ENCODE measurements at places on chromosomes 4 and X.

- DNase-seq, result no peak
These were observed 94.2 kb downstream of the AASDH start for GRCh38 chr4:56293121-56293520.

DNA sequence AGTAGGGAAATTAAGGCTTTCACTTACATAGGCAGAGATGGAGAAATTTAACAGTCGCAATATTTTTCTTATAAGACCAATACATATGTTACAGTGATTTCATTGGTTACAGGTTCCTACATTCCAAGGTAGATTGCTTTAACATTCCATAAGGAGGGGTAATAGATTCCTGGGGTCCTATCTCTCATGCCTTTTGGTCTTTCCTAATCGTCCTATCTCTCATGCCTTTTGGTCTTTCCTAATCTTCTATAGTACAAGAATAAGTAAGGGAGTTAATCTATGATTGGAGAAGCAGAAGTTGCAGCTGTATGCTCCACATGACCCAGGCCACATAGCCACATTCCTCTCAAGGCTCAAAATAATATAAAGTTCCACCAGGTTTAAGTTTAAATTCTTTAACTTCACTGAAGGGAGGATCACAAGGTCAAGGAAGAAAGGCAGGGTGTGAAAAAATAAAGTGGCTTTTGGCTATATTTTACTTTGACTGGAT is 285.0 kb upstream of the BOD1L1 start:
- DNase-seq, result no peak

- DNase-seq, result no peak
These were observed 2120.5 kb downstream of the PCDH7 start for GRCh38 chr4:32840461-32841189.

DNA sequence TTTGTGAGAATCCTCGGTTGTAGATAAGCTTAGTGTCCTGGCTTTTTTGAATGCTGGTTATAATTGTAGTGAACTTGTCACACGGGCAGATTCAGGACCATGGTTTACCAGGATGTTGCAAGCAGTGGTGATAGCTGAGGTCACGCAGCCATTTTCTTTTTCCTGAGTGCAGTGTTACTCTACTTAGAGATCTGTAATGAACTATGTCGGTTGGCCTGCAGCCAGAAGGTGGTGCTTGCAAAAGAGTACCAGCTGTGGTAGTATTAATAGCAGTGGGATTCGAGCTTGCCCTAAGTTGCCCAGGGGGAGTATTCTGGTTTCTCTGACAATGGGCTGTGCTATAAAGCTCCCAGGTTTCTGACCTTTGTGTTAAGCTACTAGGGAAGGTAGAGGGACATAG is 368.9 kb downstream of the SLITRK2 start:
- no peak for DNase-seq

DNA sequence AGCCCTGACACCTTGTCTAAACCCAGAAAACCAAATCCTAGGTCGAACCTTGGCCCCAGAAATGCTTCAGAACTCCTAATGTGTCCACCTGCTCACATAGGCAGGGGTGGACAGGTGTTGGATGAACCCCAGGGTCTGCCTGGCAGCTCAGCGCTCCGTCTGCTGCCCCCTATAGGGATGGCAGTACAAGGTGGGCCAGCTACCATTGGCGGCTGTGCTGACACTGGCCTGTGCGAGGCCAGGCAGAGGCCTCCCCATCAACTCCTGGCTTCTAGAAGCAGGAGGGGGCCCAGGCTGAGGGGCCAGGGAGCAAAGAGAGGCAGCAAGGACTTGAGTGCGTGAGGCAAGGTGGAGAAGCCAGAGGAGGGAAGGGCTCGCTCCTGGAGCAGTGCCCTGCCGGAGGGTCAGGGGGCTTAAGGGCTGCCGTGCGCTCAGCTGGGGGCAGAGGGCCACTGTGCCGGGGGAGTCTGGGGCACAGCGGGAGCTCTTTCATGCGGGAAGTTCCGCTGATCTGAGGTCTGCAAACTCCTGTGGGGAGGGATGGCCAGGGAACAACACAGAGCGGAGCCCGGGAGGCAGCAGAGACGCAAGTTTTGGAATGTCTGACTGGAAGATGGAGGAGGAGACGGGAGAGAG is 20.6 kb downstream of the CCNQ start:
- DNase-seq, result no peak

DNA sequence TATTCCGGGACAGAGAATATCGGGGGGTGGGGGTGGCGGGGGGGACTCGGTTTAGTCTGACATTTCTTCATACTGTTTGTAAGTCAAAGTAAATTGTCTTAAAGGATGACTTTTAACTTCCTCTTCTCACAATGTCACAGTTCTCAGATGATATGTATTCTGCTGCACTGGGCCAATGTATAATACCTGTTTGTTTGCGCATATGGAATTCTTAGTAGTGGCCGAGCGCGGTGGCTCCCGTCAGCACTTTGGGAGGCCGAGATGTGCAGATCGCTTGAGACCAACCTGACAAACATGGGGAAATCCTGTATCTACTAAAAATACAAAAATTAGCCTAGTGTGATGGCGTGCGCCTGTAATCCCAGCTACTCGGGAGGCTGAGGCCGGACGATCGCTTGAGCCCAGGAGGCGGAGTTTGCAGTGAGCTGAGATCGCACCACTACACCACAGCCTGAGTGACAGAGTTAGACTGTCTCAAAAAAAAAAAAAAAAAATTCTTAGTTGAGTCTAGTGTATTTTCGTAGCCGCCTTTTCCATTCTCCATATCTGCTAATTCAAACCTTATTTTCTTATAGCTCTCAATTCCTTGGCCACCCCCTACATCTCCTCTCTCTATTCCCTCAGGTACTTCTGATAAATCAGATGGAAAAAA is 851 bp downstream of the POLR2B start:
- DNase-seq, result no peak

GRCh38 chrX:287670-288069 is 6.5 kb downstream of the PLCXD1 start:
- no peak for DNase-seq

DNA sequence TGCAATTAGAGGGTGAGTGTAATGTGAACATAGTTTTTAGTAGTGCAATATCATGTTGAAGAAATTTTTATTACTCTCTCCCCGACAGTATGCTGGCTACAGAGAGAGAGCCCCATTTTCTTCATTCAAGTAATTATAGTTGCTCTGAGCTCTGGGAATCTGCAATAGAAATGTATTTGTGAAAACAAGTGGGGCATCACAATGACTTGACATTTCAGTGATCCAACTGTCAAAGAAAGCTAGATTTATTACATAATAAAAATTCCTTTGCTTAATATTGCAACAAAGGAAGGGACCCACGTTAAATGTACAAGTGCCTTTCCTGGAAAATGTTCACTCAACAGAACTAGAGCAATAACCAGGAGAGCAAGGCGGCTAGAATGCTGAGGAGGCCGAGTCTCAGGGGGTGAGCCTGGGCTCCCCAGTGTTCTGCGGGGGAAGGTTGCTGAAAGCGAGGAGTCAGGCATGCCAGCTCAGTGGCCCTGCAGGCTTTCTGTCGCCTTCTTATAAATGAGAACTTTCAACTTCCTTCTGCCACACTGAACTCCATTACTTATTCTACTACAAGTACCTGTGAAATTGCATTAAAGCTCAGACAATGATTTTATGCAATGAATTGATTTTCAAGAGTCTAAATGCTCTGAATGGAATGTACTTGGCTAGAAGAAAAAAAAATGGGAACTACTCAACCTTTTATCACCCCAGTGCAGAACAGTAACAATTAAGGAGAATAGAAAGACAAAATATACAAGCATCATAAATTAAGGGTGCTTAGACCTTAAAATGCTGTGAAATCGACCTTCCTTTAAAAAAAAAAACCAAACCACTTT is 476.4 kb downstream of the AFF2 start:
- DNase-seq, result no peak

DNA sequence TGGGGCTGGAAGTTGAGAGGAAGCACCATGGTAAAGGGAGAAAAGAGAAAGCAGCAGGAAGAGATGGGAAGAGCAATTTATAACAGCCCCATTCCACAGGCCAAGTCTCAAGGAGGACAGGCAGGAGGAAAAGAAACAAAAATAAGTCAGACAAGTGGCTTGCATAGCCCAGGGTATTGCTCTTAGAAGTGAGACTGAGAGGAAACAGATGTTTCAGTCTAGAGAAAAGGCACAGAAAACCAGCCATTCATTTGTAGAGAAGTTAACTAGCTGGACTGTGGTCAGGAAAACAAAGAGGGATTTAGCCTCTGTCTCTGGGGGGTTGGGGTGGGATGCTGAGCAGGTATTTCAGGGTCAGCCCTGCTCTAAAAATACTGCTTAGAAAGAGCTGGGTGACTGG is 175.0 kb upstream of the ARHGEF9 start:
- no peak for DNase-seq

DNA sequence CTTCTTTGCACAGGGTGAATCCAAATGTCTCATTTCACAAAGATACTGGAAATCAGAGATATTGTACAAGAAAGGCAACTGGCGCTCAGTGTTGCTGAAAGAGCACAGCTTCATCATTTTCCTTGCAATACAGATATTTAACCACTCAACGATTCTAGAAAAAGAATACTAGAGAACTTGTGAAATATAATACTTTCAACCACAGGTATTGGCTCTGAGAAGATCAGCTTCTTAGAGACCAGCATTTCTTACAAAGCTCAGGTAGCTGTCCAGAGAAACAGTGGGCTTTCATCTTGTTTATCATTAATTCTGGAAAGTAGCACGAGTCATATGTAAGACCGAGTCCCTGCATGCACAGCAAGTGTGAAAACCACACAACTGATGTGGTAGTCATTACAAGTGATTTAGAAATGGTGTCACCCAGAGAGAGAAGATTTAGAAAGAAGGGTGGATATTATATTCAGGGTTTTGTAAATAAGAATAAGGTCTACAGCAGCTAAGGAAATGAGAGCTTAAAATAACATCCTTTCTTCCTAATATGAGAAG is 7.8 kb upstream of the PPARGC1A start:
- no peak for DNase-seq

Measured in NCI-H526 treated with DMSO at 0.1 percent for 48 hours (cell line).